ENCODE measurements at places on chromosomes 3 and 15.

DNA sequence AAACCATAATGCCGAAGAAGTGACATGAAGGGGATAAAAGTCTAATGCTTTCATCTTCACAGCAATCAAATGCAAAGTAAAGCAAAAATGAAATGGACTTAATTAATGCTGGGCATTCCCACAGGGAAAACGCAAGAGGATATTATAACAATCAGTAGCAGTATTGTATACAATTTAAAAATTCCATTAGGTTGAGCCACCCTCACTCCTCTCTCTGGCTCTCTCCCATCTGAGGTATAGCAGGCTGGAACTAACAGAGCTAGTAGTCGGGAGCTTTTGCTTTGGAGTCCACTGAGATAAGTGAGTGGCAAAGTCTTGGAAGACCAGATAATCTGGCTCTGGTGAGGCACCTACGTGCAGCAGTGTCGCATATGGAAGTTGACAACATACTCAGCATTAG, 33.9 kb downstream of the DET1 start:
- DNase-seq: no peak

GRCh38 chr3:162206648-162207047, 710.0 kb downstream of the OTOL1 start:
- no peak for DNase-seq

- DNase-seq: no peak
These were observed 273.8 kb upstream of the DCBLD2 start for GRCh38 chr3:99175276-99175812.

DNA sequence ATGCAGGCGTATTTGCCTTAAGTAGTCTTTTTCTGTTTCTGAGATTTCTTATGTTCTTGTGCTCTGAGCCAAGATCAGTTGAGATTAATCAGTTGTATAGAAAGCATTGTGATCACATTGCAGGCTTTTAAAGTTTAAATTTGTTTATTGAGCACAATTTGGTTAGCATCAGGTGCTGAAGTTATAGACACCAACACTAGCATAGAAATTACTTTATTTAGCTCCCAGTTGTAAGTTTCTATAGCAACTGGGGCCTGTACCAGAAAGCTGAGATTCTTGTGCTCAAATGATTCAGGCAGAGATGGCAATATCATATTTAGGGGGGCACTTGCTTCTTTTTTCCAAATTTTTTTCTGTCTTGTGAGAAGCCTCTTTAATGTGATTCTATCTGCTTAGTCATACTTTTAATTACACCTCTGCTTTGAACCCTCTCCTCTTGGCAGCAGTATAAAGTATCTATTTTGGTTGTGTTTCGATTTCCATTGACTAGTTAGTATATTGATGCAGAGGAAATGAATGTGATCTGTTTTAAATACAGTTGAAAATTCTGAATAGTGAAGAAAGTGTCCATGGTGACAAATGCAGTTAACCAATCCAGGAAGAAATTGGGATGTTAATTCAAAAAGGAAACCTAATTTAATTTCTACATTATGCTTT, 241.7 kb upstream of the GBE1 start:
- no peak for DNase-seq

DNA sequence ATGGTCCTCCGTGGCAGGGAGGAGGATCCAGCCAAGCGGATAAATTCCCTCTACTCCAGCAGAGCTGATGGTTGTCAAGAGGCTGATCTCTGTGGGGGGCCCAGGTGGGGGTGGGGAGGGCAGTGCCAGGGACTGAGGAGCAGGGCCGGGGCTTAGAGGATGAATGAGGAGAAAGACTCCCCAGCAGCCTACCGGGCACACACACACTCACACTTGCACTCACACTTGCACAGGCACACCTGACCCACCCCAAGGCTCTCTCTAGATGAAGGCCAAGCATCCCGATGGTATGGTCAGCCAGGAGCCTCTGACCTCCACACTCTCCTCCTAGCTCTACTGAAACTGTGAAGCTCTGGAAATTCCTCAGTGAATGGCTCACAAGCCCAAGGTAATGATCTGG, 131.3 kb upstream of the PRR20G start:
- DNase-seq: no peak

DNA sequence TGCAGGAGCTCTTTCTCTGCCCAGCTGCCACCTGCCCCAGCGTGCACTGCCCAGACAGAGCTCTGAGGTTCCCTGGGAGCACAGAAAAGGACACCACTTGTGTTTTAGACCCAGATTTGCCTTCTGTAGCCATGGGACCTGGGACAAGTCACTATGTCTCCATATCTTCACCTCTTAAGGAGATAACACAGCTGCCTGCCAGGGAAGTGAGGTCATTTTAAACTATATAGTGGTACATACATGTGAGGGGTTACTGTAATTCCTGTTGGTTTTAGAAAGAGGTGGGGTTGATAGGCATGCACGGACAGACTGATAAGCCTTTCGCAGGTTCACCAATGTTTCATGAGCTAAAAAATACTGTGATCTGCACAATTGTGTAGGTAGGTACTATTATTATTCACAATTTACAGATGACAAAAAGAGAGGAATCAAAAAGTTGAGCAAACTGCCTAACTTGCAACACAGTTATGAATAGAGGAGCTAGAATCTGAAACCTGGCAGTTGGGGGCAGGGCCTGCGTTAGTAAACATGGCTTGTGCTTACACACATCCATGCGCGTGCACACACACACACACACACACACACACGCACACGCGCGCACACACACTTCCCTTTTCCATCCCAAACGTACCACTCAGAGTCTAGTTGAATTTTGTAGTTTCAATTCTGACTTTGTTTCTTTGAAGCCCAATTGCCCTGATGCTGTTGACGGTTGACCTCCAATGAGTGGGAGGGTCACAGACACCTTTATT, 193.6 kb downstream of the FAM43A start:
- no peak for DNase-seq

GRCh38 chr3:157151151-157151550, 8.8 kb downstream of the CCNL1 start:
- DNase-seq: no peak

DNA sequence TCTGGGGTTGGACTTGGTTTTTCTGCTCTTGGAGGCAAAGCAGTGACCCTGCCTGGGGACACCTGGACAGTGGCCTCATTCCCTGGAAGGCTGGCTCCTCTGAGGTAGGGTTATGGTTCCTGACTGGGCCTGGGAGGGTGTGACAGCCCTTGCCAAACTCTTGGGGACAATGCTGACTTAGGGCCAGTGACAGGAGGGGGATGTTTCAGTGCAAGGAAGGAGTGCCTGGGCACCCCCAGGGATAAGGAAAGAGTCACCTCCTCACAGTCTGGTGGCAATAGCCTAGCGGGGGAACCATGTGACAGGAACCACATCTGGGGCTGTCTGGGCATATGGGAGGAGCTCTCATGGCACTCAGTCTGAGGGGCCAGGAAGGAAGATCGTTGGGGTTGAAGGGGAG, 91.8 kb downstream of the ABHD5 start:
- no peak for DNase-seq

GRCh38 chr15:41669701-41670100, 9.5 kb downstream of the MGA start:
- no peak for DNase-seq

DNA sequence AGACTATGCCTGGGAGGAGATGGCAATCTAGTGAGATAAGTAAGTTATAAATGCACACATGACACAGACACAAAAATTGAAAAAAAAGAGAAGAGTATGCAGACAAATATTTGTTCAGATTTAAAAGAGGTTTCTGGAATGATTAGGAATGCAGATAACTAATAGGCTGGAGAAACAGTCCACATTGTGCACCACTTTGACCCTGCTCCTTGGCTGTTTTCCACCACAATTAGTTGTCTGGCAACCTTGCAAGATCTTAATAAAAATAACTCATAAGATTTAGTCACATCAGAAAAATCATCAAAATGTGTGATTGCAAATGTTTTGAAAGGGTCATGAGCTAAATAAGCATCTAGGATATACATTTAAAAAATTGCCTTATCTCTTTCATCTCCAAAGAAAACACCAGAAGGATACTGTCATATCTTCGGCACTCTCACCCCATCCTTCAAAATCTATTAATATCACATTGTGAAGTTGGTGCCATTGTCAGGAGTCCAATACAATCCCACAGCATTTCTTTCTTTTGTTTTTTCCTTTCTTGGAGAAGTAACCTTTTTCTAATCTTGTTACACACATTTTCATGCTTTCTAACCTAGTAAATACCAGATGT, 153.7 kb upstream of the KCNMB2 start:
- no peak for DNase-seq

DNA sequence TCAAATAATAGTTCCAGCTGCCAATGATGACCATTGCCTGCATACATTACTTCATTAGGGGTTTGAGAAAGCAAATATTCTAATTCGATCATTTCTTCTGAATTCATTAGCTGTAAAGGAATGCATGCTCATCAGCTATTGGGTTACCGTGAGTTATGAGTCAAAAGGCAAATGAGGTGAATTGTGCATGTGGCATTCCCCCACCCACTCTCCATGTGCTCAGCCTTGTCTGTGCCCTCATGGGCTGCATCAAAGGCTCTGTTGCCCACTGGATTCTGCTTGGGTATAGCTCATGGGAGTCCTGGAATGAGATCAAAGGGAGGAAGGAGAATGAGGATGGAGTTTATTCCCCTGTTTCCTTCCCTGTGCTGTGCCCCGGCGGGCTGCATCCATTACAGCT, 99.3 kb upstream of the CHRNA7 start:
- no peak for DNase-seq

DNA sequence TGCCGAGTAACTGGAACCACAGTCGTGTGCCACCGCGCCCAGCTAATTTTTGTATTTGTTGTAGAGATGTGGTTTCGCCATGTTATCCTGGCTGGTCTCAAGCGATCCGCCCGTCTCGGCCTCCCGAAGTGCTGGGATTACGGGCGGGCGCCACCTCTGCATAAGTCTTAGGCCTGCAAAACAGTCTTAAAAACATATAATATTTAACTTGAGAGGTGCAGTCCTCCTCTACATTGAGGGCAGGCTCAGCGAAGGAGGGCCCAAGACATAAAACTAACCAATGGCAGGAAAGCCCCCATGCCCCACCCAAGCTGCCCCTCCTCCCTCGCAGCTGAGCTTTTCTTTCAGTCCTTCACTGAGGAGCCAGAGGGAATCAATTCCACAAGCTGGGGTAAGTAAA, at the start of gene SLC28A2:
TSS of gene SLC28A2 (plus strand) at position 347 of the 400 bp plus-strand sequence. CDS start 982 bp downstream, outside the sequence.
- no peak for DNase-seq

DNA sequence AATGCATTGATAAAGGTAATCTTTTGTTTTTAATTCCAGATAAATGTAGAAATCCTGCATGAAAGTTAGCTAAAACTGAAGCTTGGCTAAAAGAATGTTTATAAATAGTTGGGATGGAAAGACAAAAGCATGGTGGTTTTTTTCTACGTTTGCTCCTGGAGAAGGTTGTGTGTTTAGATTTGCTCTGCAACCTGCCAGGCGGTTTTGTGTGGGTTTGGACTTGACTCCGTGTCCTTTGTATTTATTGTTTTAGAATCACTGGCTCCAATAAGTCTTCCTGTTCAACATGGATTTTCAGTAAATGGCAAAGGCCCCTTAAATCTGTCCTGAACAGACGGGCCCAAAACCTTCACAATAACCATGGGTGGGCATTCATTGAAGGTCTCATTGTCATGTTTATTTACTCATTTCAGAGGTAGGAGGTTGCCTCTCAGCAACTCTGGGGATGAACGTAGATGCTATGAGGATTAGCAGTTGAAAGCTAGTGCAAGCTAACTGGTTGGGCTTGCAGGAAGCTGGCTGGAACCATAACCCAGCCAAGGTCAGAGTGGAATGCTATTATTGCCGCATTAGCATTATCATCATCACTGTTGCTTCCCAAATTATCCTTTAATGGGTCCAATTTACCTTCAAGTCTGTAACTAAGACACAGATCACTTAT, 60.6 kb upstream of the ADAMTS9 start:
- no peak for DNase-seq

DNA sequence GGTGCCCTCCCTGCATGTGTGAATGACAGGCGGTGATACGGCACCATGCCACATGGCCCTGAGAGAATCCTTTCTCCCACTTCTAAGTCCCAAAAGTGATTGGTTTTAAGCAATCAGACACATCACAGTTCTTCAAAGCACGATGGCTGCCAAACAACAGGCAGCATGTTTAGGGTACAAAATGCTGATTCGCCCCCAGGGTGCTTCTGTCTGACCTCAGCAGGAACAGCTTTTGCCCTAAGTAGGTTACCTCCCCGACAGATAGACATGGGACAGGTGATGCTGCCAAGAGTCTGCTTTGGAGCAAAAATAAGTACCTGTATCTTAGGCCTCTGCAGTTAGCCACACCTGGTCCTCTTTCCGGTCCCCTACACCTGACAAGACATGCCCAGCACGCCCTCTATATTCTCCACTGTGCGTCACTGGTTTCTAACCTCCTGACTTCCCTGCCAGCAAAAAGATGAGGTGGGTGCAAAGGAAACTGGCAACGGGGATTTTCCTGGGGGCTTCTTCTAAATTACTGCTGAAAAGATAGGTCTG, 549.8 kb downstream of the FOXP1 start:
- DNase-seq: no peak

- DNase-seq: no peak
These were observed 73.0 kb upstream of the TPM1 start for GRCh38 chr15:62969442-62970089.

DNA sequence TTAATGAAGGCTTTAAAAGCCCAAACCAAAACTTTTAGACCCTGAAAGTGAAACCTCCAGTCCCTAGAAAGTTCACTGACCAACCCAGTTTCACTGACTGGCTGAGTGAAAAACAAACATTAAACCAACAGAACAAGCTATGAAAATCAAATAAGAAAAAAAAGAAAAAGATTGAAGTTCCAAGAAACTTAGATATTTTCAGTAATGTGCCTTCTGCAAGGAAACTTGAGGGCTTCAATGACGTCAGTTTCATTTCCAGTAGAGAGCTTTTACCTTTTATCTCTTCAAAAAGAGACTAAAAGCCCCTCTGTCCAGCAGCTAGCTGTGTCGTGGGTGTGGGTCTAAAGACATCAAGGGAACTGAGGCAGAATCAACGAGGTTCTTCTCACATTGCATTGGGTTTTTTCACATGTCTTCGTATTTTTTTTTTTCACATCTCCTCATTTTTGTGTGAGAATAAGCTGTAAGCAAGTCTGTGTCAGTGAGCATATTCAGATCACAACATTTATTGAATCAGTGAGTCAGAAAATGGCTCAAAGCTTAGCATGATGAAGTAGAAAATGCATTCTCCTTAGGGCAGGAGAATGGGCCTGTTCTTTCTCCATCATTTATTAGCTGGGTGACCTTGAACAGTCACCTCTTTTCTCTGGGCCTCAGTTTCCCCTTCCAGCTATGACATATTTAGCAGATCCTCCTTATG, 54.8 kb upstream of the BCL6 start:
- no peak for DNase-seq

GRCh38 chr3:57974796-57975388, 33.3 kb upstream of the FLNB start:
- DNase-seq: no peak

DNA sequence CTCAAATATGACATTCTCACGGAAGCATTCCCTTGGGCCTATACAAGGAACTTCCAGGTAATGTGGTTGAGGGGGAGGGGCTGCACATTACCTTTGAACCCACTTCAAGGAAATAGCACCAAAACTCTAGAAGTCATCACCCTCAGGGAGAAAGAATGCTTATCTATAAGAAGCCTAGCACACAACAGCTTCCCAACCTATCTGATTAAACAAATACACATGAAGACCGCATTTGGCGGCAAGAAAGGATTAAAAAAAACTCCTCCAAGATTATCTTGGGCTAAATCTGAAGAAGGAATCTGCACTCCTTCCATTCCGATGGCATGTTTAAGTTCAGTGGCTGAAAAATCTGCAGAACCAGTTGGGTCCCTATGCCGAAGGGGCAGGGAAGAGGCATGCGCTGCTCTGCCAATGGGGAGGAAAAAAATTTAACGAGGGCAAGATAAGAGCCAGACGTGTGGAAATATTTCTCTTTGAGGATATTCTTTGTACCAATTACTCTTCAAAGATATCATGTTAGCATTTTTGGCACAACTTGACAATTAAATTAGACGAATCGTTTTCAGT, 82.0 kb upstream of the WNT5A start:
- DNase-seq: no peak

Data from breast epithelium (tissue), 4 donors.